NCI-H146 (cell line): ENCODE measurements at places on chromosomes 6 and 20.
A peak's percentile ranks its signal among the peaks of the same experiment; 100 is the strongest.

- DNase-seq, result peak; percentile 89
These were observed 661 bp upstream of the PPP1R14C start for GRCh38 chr6:150142097-150142669.

DNA sequence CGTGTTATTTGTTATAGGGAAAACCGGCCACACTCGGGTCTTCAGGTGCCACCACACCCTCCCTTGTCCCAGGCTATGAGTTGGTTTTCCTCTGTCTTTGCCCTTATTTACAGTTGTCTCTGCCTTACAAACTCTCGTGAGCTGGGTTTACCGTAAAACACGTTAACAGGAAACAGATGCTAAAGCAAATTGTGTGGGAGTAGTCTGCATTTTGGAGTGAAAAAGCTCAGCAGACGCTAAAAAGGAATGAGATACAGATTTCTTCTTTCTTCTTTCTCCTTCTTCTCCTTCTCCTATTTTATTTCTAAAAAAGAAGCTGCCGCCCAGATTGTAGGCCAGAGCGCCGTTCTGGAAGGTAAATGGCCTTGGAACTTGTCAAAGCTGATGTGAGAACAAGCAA lies 51.9 kb downstream of the APCDD1L start:
- DNase-seq, result no peak

GRCh38 chr20:8489094-8489883 lies 357.2 kb downstream of the PLCB1 start:
- no peak for DNase-seq

DNA sequence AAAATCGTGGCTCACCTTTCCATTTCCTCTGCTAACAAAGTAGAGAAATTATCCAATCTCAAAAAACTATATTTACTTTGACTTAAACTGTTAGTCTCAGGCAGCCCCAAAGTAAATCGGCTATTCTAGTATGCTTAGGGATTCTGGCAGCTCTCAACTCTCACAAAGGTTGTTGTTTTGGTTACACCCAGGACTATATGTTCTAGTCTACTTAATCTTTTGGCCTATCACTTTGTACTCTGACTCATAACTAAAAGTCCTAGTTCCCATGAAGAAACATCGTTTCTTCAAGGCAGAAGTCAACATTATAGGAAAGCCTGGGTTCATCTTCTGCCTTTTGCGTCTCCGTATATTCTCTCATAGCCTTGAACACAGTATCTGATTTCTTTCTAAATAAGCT lies 42.3 kb downstream of the MYLK4 start:
- DNase-seq, result no peak

DNA sequence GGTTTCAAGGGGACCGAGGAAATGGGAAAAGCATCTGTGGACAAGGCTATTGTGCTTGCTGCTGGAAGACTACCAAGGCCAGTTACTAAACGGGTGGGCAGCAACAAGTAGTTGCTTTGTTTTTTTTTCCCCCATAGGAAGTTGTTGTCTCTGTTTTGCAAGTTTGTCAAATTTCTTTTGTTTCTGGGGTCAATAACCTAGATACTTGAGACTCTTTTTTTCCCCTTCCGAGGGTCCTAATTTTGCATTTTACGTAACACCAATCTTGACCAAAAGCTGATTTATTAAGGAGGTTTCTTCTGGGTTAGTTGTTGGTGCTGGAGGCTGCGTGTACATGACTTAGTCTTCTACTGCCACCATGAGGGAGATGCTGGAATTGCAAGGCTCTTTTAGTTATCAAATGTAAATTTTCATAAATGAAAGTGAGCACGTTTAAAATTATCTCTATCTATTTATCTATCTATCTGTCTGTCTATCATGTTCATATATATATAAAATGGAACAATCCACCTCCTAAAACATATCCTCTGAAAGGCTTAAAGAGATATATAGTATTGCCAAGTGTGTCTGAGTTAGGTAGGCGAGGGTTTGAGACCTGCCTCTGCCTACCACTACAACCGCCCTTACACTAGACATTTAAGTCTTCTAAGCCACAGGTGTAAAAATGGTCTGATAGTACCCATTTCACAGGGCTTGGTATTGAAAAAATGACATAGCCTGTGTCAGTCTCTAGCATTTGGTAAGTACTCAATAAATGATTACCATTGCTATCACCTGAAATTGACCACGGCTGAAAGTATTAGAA lies 60.2 kb downstream of the GCLC start:
- peak; percentile 63 for DNase-seq

- DNase-seq, result no peak
These were observed 126.8 kb downstream of the MAP3K7 start for GRCh38 chr6:90460051-90460450.

DNA sequence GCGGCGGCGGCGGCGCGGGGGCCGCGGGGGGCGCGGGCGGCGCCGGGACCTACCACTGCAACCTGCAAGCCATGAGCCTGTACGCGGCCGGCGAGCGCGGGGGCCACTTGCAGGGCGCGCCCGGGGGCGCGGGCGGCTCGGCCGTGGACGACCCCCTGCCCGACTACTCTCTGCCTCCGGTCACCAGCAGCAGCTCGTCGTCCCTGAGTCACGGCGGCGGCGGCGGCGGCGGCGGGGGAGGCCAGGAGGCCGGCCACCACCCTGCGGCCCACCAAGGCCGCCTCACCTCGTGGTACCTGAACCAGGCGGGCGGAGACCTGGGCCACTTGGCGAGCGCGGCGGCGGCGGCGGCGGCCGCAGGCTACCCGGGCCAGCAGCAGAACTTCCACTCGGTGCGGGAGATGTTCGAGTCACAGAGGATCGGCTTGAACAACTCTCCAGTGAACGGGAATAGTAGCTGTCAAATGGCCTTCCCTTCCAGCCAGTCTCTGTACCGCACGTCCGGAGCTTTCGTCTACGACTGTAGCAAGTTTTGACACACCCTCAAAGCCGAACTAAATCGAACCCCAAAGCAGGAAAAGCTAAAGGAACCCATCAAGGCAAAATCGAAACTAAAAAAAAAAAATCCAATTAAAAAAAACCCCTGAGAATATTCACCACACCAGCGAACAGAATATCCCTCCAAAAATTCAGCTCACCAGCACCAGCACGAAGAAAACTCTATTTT lies 2.0 kb downstream of the FOXC1 start:
- DNase-seq, result peak; percentile 55
